ENCODE measurements at places on chromosomes 3 and 15.

DNA sequence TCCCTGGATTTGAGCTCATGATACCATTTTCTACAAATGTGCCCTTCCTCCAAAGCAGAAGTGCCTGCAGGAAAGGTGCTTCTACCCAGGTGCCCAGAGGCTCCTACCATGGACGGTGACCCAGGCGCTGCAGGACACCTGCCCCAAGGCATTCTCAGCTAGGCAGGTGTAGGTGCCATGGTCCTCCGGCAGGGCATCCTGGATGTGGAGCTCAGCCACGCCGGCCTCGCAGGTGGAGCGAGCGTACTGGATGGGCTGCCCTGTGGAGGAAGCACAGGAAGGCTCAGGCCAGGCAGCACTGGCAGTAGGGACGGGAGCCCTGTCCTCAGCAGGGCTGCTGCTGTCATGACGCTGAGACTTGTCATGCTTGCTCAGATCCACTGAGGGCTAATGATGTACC, 137.2 kb upstream of the HACD2 start:
- DNase-seq = no peak

- no peak for DNase-seq
Observed at GRCh38 chr3:166195808-166196207, 358.6 kb upstream of the BCHE start.

- peak; percentile 79 for DNase-seq
Observed at GRCh38 chr3:64685331-64685799, 2.4 kb downstream of the ADAMTS9 start.

- no peak for DNase-seq
Observed at GRCh38 chr3:65655061-65655460, 383.7 kb downstream of the MAGI1 start.

DNA sequence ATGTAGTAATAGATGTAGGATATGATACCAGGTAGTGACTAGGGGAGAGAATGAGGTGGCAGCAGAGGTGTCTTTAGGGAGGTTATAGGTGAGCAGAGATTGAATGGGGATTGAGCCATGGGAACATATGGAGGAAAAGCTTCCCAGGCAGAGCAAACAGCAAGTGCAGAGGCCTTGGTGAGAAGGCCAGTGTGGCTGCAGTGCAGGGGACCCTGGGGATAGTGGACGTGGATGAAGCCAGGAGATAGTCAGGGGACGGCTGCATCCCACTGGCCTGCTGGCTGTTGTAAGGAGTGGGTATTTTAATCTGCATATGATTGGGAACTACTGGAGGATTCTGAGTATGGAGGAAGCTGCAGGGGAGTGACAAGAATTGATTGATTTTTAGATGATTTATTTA, 62.7 kb upstream of the TRAK1 start:
- no peak for DNase-seq

DNA sequence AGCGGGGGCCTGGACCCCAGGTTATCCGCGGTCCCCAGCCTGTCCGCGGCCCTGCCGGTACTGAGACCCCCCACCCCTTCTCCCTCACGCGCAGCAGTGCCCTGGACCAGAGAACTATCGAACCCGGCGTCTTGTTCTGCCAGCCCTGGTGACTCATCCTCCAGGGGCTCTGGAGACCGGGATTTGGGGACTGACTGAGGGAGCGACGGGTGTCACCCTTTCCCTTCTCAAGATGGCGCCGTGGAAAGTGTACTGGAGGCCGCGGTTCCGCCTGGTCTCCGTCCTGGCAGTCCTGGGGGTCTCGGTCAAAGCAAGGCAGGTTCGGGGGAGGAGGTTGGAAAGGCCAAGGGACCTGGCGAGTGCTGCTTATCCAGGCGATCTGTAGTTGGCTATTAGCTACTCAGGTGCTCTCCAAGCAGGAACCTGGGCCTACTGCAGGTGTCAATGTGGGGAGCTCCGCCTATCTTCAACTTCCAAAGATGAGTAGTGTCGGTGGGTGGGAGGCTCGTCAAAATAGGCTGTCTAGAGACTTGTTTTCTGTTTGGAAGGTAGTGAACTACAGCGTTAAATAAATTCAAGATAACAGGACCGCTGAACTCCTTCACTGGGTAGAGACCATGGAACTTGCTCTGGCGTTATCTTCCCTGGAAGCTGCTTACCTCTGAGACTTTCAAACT, 790 bp downstream of the RAB5A start:
- DNase-seq = peak; percentile 84

DNA sequence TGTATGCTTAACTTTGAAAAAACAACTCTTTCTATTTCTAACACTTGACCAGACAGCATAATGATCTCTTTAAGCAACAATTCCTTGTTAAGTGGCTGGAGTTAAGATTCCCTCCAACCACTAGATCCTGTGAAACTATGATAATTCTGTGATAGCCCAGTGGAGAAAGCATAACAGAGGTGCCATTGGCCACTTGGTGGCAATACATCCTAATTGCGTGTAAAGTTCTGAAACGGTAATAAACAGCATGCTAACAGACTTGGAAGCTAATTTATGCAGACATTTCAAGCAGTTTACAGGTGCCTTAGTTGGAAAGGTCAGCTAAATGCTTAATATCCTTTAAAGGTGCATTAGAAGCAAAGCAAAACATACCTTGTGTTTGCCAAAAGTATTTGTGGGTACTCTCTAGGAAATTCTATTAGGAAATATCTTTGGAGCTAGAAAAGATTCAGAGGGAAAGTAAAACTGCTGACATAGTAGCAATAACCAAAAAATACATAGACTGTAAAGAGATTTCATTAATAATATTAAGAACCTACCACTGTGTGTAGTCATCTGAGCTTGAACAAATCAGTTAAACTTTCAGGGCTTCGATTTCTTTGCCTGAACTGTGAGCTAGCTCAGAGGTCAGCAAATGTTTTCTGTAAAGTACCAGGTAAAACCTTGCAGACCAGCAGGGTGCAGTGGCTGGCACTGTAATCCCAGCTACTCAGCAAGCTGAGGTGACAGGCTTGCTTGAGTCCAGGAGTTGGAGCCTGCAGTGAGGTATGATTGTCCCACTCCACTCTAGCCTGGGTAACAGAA, 19.0 kb upstream of the CSTA start:
- DNase-seq = no peak

DNA sequence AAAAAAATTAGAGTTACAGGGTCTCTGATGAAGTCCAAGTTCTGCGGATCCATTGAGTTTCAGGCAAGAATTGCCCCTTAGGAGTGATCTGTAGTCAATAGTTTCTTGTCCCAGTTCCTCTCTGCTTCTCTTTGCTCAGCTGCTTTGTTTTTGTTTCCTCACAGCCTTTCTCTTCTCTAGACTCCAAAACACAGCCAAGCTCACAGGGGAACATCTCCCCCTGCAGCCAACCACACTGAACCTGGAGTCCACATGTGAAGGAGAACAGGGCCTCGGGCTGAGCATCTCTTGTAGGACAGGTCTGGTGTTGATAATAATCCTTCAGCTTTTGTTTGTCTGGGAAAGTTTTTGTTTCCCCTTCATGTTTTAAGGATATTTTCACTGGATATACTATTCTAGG, 202.6 kb upstream of the ATP10A start:
- no peak for DNase-seq

GRCh38 chr3:112582244-112582874, 20.5 kb downstream of the SLC35A5 start:
- peak; percentile 81 for DNase-seq

DNA sequence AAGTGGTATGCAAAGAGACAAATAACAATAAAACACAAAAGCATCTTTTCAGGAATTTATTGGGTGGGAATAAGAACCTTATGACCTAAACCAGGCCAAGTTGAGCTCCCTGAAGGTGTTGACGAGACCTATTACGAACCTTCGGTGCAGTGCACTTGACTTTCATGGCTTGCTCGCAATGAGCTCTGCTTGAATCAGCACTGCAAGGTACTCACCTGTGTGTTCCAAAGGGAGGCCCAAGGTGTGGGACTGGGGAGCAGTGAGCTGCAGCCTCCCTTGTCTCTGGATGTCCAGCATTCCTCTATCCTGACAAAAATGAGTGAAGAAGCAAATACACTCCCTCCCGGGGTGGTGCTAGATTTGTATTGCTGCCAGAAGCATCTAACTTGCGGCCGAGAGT, at the start of gene MDFIC2:
MDFIC2 (minus strand) TSS at position 303 of the 400 bp plus-strand sequence. CDS start 665 bp downstream, outside the sequence.
- no peak for DNase-seq

DNA sequence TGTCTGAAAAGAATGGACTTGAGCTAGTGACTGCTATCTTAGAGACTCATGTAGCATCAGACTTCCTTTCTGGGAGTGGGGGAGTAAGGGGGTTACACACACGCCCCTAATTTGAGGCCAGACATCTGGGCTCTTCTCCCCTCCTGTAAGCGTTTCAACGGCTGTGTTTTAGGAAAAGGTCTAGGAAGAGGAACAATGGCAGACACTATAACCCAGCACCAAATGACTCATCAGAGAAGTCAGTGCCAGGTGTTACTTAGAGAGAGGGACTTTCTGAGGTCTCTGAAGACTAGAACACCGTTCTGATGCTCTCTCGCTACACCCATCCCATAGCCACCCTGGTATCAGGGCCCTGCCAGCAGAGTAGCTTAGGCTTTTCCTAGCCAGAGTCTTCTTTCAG, 65.5 kb downstream of the SSUH2 start:
- no peak for DNase-seq

DNA sequence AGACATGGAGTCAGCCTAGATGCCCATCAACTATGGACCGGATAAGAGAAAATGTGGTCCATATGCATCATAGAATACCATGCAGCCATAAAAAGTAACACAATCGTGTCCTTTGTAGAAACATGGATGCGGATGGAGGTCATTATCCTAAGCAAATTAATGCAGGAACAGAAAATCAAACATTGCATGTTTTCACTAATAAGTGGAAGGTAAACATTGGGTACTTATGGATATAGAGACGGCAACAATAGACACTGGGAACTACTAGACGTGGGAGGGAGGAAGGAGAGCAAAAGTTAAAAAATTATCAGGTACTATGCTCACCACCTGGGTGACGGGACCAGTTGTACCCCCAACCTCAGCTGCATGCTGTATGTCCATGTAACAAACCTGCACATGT, 2.5 kb downstream of the PLD1 start:
- DNase-seq = no peak

DNA sequence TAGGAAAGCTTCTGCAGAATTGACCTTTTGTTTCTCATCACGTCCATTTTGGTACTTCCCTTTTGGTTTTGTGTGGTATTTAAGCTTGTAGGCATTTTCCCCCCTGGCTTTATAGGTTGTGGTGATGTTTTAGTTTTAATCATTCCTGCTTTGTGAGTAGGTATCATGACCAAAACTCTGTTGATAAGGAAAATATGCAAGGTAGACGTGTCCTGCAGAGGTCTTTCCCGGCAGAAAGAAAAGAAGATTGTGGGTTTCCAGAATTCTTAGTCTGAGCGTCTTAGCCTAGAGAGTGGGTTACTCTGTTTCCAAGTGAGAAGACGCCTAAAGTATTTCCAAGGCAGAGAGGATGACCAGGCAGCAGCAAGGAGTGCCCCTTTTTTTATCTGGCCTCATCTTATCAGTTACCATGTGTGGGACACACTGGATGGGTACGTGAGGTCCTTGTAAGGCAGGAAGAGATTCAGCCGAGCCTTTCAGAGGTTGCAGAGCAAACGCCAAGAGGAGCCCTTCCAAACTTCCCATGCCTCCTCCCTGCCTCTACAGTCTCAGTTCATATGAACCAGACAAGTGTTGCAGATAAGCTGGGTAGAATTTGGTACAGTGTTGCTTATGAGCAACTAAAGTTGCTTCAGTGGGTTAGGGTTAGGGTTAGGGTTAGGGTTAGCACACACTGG, 58.8 kb downstream of the ARNT2 start:
- no peak for DNase-seq

DNA sequence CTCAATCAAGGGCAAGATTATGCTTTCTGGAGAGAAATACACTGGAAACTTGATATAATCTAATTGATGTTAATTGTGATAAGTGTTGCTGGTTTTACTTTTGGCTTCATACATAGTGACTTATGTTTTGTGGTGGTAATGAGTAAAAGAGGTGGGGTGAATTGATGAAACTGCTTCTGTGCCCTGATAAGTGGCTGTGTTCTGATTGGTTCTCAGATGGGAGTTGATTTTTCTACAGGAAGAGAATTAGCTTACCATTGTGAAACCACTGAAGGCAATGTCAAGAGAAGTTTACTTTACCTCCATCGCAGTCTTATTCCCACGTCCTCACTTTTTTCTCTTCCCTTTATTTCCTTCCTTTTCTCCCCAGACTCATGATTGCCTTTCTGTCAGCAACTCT, 23.8 kb downstream of the TMEM45A start:
- peak; percentile 22 for DNase-seq

Measured in adipocyte (in vitro differentiated cells).